ENCODE measurements at places on chromosomes 5 and 9. TPM values are rescaled to one million over a fixed set of nuclear protein-coding genes. Genes with fewer than 3 reads are reported as not detected.
A peak's percentile ranks its signal among the peaks of the same experiment; 100 is the strongest.

SLC4A9 gene
- not detected for total RNA-seq

LCN2 gene
- total RNA-seq = 4.9 TPM

DNA sequence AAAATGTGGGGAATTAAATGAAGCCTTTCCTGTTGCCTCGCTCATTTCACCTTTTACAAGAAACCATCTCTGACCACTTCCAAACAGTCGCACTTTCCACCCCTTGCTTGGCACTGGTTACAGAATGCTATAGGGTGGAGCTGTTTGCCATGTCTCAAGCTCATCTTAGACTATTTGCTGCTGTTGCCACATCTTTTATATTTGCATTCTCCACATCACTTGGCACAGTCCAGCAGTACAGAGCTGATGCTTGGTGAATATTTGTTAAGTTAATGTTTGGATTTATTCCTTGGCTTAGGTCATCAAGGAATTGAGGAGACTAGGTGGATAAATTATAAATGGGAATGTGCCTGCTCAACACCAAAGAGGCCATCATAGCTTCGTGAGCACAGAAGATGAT, 53.2 kb downstream of the GNA14 start:
- H3K4me3 ChIP-seq = no peak overlapping the region
- H3K27me3 ChIP-seq = no peaks in the 10 kb centered on the region
- H3K36me3 ChIP-seq = no peaks in the 10 kb centered on the region
- no peak overlapping the region for H3K27ac ChIP-seq

GRCh38 chr9:4038182-4038723, 261.6 kb downstream of the GLIS3 start:
- H3K27me3 ChIP-seq = no peaks in the 10 kb centered on the region
- peak overlapping the region; percentile 44 for H3K27ac ChIP-seq
- H3K36me3 ChIP-seq = no peaks in the 10 kb centered on the region
- H3K4me3 ChIP-seq = no peak overlapping the region

DNA sequence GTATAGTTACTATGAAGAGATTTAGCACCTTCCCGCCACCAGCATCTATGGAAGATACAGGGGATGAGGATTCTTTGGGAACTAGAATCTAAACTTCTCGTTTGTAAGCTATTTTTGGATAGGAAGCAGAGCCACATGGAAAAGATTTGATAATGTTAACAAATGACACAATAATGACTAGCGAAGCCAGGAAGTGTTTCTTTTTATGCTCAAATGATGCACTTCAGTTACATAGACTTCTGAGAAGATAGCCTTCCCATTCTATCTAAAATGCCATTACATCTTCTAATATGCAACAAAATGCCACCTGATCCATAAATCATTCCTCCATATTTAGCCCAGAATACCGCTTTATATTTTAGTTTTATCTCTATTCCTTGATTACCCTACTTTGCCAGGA, 17.0 kb upstream of the TNC start:
- no peaks in the 10 kb centered on the region for H3K36me3 ChIP-seq
- no peaks in the 10 kb centered on the region for H3K27me3 ChIP-seq
- H3K27ac ChIP-seq = no peak overlapping the region
- no peaks in the 10 kb centered on the region for H3K4me1 ChIP-seq

DNA sequence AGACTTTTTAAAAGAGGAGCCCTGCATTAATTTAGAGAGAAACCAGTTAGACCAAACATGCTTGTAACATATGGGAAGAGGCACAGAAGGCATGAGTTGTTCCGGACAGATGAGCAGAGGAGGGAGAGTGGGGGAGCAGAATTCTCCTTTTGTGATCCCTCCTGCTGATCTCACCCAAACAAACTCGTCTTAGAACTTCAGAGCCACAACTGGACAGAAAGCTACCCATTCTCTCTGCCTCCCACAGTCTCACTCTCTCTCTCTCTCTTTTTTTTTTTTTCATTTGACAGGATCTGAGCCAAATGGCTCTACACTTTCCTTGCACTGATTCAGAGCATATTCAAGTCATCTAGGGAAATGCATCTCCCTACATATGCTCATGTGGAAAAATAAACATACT, 196.0 kb upstream of the PAPPA start:
- H3K4me3 ChIP-seq = no peak overlapping the region
- no peak for DNase-seq
- no peak overlapping the region for H3K27ac ChIP-seq
- H3K36me3 ChIP-seq = no peaks in the 10 kb centered on the region
- H3K4me1 ChIP-seq = no peaks in the 10 kb centered on the region
- H3K27me3 ChIP-seq = no peaks in the 10 kb centered on the region

SQSTM1 gene
- 606 TPM for total RNA-seq

DNA sequence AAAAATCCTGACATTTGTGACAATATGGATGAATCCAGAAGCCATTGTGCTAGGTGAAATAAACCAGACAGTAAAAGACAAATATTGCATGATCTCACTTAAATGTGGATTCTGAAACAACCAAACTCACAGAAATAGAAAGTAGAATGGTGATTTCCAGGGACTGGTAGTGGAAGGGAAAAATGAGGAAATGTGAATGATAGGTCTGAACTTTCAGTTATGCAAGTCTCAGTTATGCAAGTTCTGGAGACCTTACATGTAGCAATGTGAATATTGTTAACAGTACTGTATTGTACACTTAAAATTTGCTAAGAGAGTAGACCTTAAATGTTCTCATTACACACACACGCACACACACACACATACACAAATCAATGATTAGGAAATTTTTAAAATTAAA, 84.9 kb downstream of the SLCO4C1 start:
- H3K4me1 ChIP-seq = no peaks in the 10 kb centered on the region
- no peak for DNase-seq
- H3K4me3 ChIP-seq = no peak overlapping the region
- H3K27me3 ChIP-seq = no peaks in the 10 kb centered on the region
- H3K27ac ChIP-seq = no peak overlapping the region
- H3K36me3 ChIP-seq = no peaks in the 10 kb centered on the region

TEK gene
- total RNA-seq = 4.9 TPM

HEMGN gene
- not detected for total RNA-seq

ZFR gene
- total RNA-seq = 48.0 TPM

GRCh38 chr9:101846161-101846560, 107.7 kb upstream of the GRIN3A start:
- no peak for DNase-seq
- no peak overlapping the region for H3K4me3 ChIP-seq
- no peaks in the 10 kb centered on the region for H3K36me3 ChIP-seq
- no peaks in the 10 kb centered on the region for H3K4me1 ChIP-seq
- no peaks in the 10 kb centered on the region for H3K27me3 ChIP-seq
- H3K27ac ChIP-seq = no peak overlapping the region

DNA sequence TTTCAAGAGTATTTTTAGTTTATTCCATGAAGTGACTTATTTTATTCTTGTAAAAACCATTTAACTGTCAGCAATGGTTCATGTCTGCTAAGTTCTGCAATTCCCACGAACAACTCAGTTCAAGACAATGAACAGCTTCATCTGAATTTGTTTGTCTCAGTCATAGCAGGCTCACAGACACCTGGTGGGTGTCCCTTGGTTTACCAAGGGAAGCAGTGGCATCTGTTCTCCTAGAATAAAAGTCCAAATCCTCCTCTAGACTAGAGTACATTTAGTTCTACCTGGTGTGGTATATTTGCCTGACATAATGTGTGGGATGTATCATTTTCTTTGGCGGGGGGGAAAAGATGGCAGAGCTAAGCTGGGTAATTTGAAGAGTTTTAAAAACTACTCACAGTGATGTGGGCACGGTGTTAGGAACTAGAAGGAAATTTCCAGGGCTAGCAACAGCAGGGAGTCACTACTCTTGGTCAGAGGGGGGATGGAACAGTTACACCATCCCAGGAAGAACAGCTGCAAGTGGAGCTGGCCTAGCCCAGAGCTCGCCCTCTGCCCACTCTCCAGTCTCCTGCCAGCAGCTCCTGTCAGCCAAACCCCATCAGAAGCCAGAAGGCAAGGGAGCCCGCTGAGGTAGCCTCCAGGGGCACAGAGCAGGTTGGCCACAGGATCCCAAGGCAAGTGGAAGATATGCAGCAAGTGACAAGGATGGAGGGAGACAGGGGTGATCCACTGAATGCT, 100.3 kb downstream of the PJA2 start:
- no peaks in the 10 kb centered on the region for H3K27me3 ChIP-seq
- H3K36me3 ChIP-seq = no peaks in the 10 kb centered on the region
- peaks cover 9% of the 10 kb centered on the region for H3K4me1 ChIP-seq
- H3K4me3 ChIP-seq = no peak overlapping the region

CDO1 gene
- total RNA-seq = 92.3 TPM

NEK6 gene
- 23.6 TPM for total RNA-seq

- no peaks in the 10 kb centered on the region for H3K4me1 ChIP-seq
- no peak overlapping the region for H3K27ac ChIP-seq
- H3K4me3 ChIP-seq = no peak overlapping the region
- H3K27me3 ChIP-seq = no peaks in the 10 kb centered on the region
- H3K36me3 ChIP-seq = no peaks in the 10 kb centered on the region
- DNase-seq = no peak
These were observed 567.9 kb downstream of the CDH9 start for GRCh38 chr5:26470439-26470838.

PGM5 gene
- 6.5 TPM for total RNA-seq

DNA sequence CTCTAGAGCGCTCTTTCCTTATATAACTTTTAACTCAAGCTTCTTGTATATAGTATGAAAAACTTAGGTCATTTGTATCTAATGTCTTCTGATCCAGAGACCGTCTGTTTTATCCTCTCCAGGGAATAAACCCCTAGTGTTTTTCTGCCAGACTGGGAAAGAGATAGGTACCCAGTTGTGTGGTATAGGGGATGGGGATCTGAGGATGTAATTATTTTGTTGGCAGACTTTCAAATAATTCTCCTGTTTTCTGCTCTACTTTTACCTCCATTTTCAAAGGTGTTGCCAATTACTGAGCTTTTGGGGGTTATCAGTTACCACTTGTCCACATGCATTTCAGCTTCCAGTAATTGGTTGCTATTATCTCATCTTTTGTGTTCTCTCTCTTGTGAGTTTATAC, 17.9 kb downstream of the CCDC171 start:
- H3K27ac ChIP-seq = no peak overlapping the region
- H3K27me3 ChIP-seq = no peaks in the 10 kb centered on the region
- no peak overlapping the region for H3K4me3 ChIP-seq
- no peaks in the 10 kb centered on the region for H3K36me3 ChIP-seq
- no peak for DNase-seq

TMEM174 gene
- not detected for total RNA-seq

GRCh38 chr9:135959814-135960213, 1.4 kb downstream of the UBAC1 start:
- no peak overlapping the region for H3K27ac ChIP-seq
- no peak for DNase-seq
- peaks cover 30% of the 10 kb centered on the region for H3K4me1 ChIP-seq
- no peaks in the 10 kb centered on the region for H3K27me3 ChIP-seq
- H3K36me3 ChIP-seq = no peaks in the 10 kb centered on the region

GRCh38 chr5:149217096-149217802, 54.4 kb upstream of the AFAP1L1 start:
- no peaks in the 10 kb centered on the region for H3K27me3 ChIP-seq
- no peaks in the 10 kb centered on the region for H3K36me3 ChIP-seq
- DNase-seq = no peak
- H3K4me3 ChIP-seq = no peak overlapping the region
- no peak overlapping the region for H3K27ac ChIP-seq

DNA sequence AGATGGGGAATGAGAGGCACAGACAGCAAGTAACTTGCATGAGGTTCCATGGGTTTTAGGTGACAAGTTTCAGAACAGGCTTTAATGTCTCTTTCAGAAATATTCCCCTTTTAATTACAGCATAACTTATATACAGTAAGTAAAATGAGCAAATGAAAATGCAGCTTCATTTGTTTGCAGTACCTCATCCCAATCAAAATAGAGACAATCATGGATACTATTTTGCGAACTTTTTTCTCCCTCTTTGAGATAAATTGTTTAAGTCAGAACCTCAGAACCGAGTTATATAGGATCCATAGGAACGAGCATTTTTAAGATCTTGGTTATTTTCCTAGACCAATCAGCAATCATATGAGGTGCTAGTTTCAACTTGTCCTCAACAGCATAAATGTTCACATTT, 3.5 kb downstream of the LCP2 start:
- no peak for DNase-seq
- no peak overlapping the region for H3K4me3 ChIP-seq
- H3K4me1 ChIP-seq = no peaks in the 10 kb centered on the region
- H3K36me3 ChIP-seq = no peaks in the 10 kb centered on the region

- no peak overlapping the region for H3K27ac ChIP-seq
- no peaks in the 10 kb centered on the region for H3K27me3 ChIP-seq
- H3K4me3 ChIP-seq = no peak overlapping the region
- no peaks in the 10 kb centered on the region for H3K36me3 ChIP-seq
- DNase-seq = peak; percentile 83
These were observed 54.9 kb downstream of the COL15A1 start for GRCh38 chr9:98998441-98999151.

GRCh38 chr9:136913701-136914438, 27.6 kb downstream of the TRAF2 start:
- H3K27ac ChIP-seq = no peak overlapping the region
- H3K36me3 ChIP-seq = no peaks in the 10 kb centered on the region
- no peak overlapping the region for H3K4me3 ChIP-seq
- H3K27me3 ChIP-seq = no peaks in the 10 kb centered on the region

DNA sequence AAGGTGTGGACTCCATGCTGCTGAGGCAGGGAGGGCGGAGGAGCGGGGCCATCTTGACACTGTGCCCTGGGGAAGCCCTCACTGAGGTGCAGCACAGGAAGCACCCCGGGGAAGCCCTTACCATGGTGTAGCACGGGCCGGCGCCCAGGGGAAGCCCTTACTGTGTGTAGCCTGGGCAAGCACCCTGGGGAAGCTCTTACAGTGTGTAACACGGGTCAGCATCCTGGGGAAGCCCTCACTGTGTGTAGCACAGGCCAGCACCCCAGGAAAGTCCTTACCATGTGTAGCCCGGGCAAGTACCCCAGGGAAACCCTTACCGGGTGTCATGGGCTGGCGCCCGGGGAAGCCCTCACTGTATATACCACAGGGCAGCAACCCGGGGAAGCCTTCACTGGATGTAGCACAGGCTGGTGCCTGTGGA, 62.6 kb upstream of the ZNF354B start:
- no peak overlapping the region for H3K27ac ChIP-seq
- no peaks in the 10 kb centered on the region for H3K36me3 ChIP-seq
- no peak for DNase-seq
- no peak overlapping the region for H3K4me3 ChIP-seq
- no peaks in the 10 kb centered on the region for H3K27me3 ChIP-seq

DNA sequence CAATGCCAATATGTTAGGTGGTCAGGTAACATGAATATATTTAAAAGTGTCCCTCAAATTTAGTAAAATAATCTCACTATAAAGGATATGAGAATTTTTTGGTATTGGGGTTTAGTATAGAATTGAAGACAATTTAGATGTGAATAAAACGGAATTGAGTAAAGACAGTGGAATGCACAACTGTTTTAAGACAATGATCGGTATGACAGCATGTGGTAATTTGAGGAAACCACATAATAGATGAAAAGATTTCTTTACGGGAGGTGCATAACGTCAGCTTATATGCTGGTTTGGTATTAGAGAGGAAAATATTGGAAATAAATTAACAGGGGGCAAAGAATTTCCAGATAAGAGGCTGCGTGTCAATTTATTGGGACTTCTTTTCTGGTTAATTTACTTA, 1043.2 kb downstream of the CDH18 start:
- H3K36me3 ChIP-seq = no peaks in the 10 kb centered on the region
- no peak overlapping the region for H3K4me3 ChIP-seq
- no peak overlapping the region for H3K27ac ChIP-seq
- H3K27me3 ChIP-seq = no peaks in the 10 kb centered on the region
- DNase-seq = no peak

GRCh38 chr5:12920527-12920926, 1016.3 kb upstream of the CTNND2 start:
- no peaks in the 10 kb centered on the region for H3K27me3 ChIP-seq
- H3K27ac ChIP-seq = no peak overlapping the region
- no peak for DNase-seq

PKD2L2 gene
- not detected for total RNA-seq

NUTM2F gene
- total RNA-seq = not detected

AQP3 gene
- total RNA-seq = 12.5 TPM

All from body of pancreas (tissue), 4 donors.